Stimulated activated CD4-positive, alpha-beta T cell treated with anti-CD3 and anti-CD28 coated beads, Interleukin-4, amount 100 ng/mL, for 24 hours (primary cell): ENCODE measurements at places on chromosomes 13 and 19.

- DNase-seq: no peak
Measured at GRCh38 chr13:85019121-85019520, 780.1 kb downstream of the SLITRK6 start.

GRCh38 chr19:33554391-33554790, 32.8 kb upstream of the PEPD start:
- DNase-seq: no peak

DNA sequence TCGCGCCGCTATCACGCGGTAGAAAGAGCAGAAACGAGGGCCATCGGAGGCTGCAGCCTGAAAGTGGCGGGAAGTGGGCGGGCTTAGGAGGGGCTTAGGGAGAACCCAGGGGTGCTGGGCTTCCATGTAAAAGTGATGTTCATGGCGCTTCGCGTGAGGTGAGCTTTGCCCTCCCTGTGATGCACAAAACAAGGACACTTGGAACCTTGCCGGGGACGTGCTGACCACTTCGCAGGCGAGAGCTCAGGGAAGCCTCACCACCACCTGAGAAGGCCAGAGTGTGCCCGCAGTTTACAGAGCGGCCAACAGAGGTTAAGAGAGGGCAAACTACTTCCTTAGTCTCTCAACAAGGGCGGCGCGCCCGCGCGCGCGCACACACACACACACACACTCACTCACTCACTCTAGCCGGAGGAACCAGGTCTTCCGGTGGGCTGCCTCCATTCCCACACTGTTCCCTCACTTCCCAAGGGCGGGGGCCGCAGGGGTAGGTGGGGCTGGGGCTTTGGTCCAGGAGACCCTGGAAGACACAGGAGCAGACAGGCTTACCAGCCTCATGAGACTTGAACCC, 651 bp downstream of the GAPDHS start:
- no peak for DNase-seq

DNA sequence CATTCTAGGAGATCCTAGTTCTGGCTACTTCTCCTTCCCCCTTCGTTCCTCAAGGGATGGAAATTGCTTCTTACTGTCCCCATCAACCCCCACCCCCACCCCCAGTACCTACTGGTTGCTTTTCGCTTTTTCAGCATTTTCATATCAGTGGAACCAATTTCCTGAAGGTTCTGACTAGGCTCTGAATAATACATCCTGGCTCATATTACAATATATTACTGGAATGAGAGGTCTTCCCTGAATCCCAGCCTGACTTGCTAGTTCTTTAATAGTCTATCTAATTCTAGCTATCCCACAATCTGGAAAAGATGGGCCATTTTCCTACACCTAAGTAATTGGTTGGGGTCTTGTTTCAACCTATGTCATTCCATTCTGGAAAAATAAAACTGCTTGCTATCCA, 207.4 kb downstream of the COG6 start:
- DNase-seq: no peak

GRCh38 chr19:54208784-54209057, 8.1 kb downstream of the RPS9 start:
- peak; percentile 37 for DNase-seq

DNA sequence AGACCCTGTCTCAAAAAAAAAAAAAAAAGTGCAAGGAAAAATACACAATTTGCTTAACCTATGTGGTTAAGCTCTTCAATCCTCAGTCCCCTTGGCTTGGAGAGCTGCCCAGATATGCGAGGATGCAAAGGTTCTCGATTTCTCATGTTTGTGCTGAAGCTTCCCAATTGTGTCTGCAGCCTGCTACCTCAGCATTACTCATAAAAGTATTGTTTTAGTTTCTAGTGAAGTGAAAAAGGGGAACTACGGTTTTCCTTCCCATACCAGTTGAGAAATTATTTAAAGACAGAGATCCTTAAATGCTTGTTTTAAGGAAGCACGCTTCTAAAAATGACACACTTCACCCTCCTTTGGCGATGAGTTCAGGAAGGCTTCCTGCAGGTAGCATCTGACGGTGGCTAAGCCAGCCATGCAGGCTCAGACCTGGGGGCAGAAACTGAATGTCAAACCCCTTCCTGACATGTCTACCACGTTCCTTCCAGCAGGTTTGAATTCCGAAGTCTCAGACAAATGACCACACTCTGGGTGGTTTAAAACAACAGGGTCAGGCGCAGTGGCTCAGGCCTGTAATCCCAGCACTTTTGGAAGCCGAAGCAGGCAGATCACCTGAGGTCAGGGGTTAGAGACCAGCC, 47.9 kb downstream of the RUBCNL start:
- no peak for DNase-seq

DNA sequence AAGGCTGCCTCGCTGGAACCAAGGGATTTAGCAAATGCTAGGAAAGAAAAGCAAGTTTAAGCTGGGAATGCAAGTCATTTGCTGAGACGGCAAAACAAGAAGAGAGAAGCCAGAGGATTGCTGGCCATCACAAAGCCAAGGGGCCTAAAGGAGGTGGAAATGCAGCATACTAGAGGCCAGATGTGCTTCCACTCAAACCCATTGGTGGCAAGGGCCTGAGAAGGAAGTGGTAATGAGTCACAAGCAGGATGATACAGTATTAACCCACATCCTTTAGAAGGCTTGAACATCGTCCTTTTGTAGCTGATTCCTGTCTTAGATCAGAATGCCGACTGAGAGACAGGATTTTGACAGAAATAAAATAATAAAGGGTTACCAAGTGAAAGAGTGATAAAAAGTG, 68.2 kb downstream of the ITGBL1 start:
- no peak for DNase-seq

DNA sequence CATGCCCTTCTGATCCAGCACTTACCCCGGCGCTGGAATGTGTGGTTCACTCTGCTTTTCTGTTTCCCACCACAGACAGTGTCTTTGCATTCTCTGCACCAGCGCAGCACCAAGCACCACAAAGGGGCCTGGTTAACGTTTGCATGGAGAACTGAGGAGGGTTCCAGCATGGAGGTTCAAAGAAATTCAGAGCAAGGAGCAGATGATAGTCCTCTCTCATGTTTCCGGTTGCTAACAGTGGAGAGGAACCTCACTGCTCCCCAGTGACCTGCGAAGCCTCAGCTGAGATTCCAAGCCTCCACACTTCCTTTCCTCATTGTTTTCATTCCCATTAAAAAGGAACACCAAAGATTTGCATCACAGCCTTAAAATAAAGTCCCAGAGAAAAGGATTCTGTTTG, 99.7 kb downstream of the STARD13 start:
- DNase-seq: no peak

GRCh38 chr19:58350001-58350861, 3.1 kb downstream of the A1BG start:
- no peak for DNase-seq

DNA sequence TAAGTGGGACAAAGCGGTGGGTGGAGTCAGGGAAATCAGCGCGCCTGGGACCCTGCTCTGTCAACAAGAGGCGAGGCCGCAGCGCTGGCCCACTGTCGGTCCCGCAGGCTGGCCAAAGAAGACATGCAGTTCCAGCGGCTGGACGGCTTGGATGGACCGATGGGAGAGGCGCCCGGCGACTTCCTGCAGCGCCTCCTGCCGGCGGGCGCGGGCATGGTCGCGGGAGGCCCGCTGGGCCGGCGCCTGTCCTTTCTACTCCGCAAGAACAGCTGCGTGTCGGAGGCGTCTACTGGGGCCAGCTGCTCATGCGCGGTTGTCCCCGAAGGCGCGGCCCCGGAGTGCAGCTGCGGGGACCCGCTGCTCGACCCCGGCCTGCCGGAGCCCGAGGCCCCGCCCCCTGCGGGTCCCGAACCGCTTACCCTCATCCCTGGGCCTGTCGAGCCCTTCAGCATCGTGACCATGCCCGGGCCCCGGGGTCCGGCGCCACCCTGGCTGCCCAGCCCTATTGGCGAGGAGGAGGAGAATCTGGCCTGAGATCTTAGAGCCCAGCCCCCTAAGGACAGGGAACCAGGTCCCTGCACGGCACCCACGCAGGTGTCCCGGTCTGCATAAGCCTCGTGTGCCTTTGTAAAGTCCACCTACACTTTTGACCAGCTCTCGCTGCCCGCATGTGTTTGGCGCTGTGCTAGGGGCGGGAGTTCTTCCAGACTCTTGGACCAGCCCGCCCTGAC, 6.1 kb downstream of the BEST2 start:
- DNase-seq: peak; percentile 65

DNA sequence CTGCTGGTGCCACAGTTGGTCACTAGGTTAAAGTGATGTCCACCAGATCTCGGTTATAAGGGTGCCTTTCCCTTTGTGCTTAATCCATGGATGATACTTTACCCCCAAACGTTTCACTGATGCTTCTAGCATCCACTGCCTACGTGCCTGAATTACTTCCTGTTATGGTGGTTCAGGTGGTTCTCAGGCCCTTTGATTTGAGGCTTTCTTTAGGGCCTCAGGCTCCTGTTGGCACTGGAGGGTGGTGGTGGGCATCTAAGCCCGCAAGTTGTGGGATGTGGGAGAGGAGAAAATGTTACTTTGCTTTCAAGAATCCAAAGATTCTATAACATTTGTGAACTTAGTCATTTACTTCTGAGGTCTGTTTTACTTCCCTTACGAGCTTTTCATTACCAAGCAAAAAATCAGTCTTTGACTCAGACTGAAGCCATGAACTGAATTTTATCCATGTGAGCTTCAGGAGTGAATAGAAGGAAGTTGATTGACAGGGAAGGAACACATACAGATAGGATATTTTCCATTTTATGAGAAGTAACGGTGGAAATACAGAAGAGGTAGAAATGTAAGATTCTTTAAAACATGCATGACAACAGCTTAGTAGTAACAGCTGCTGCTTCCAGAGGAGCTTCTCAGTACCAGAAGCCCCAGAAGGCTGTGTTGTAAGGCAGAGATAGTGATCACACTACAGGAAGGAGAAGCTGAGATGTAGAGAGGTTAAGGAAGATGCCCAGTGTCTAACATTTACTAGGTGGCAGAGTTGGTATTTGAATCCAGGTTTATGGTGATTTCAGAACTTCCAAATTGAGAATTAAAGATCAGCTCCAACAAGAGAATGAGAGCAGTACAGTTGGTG, 65.0 kb downstream of the ARHGEF7 start:
- no peak for DNase-seq

- no peak for DNase-seq
Measured at GRCh38 chr13:94335761-94336526, 143.5 kb downstream of the DCT start.

- no peak for DNase-seq
Measured at GRCh38 chr19:40578442-40578908, 1.8 kb downstream of the SHKBP1 start.

DNA sequence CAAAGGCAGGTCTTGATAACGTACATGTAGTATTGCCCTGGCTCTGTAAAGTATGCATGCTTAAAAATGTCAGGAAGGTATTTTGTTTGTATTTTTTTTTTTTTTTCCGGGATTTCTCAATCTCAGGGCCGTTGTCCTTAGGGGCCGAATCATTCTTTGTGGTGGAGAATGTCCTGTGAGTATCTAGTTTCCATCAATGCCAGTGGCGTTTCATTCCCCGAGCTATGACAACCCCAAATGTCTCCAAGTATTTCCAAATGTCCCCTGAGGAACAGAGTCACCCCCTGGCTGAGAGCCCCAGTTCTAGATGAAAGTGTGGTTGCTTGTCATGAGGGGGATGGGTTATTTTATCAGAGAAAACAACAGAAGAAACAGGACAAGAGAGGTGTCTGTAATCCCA, 68.7 kb downstream of the ACSBG2 start:
- DNase-seq: no peak

DNA sequence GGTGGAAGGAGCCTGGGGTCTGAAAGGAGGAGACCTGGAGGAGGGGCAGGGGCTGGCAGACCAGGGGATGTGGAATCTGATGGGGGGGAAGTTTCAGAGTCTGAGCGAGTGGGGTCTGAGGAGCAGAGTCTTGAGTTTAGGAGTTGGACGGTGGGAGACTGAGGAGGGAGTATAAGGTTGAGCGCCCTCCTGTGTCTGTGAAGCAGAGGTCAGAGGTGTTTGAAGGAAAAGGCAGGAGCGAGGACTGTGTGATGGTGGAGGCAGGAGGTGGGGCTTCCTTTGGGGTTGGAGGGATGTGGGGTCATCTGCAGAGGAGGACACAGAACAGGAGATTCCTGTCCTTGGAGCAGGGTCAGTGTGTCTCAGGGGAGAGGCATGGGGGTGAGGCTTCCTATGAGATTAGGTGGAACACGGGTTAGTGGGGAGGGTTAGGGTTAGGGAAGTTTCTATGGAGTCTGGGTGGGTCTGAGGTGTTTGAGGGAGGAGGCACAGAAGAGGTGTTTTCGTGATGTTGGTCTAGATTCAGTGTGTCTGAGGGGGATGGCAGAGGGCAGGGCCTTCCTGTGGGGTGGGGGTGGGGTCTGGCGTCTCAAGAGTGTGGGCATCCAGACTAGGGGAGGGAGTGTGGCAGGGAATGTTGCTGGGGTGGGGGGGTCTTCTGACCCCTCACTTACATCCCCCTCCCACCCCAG, 8.3 kb downstream of the RYR1 start:
- no peak for DNase-seq

GRCh38 chr13:91526543-91527033, 128.2 kb downstream of the GPC5 start:
- DNase-seq: no peak

DNA sequence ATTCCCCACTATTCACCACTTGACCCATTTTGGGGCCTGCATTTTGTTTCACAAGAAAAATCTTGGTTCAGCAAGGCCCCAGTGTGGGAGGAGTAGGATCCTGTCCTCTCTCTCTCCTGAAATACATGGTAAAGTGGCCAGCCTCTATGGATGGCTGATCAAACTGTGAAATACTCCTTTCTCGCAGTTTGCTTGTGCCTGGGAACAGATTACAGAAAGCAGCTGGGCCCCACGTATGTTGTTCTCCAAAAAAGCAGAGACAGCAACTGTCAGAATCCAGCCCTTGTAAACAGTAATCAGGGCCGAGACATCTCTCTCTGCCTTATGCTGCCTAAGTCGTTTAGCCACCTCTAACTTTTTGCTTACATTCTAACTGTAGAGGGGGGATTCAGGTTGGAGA, 61.0 kb upstream of the RAP2A start:
- no peak for DNase-seq

- no peak for DNase-seq
Measured at GRCh38 chr19:10011974-10012373, 1.3 kb upstream of the RDH8 start.

- DNase-seq: no peak
Measured at GRCh38 chr13:24221007-24221406, 60.5 kb downstream of the SPATA13 start.

DNA sequence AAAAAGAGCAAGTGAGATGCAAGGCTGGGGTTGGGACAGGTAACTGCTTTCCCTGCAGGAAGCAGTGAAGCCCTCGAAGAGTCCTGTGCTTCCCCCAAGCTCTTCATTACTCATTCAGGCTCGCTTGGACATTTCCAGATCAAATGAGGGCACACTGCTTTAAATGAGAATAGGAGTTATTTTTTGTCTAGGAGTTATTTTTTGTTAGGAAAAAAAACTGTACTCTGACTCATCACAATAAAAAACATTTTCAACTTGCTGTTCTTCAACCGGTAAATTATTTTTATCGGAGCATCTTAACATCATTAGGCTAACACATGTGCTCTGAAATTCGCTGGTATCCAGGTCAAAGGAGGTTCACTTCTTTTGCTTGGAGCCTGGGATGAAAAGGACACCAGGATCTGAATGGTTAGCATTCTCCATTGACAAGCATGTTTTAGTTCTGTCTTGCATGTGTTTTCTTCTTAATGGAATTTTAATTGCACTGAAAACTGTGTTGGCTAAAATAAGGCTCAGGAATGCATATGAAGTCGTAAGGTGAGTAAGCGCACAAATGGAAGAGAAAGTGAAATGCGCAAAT, 80.7 kb upstream of the STK24 start:
- no peak for DNase-seq
